Lower lobe of right lung (tissue), 2 donors: ENCODE measurements at places on chromosomes 2 and 18.

DNA sequence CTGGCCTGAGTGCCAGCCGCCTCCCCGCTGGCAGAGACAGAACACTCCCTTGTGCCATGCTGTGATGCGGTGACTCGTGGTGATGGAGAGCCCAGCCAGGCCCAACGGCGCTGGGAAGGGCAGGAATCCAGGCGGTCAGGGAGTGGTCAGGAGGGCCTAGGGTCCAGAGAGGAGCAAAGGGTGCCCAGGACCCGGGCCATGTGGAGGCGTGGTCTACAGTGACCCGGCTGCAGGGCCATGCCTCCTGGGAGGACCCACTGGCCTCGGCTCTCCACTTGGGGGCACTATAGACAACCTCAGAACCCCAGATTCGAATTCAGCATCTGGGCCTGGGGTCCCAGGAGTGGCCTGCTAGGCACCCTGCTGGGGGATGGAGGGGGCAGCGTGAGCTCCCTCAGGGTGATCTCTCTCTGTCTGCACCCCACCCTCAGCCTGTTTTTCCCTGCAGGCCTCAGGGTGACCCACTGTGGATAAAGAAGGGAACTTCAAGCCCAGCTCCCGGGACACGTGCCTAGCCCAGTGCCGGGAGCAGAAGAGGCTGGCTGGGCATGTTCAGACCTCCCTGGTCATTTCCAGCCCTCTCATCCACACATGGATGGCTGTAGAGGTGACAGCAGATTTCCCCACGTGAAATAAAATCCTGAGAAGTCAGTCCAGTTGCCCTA is 13.0 kb downstream of the AMER3 start:
- DNase-seq = no peak

DNA sequence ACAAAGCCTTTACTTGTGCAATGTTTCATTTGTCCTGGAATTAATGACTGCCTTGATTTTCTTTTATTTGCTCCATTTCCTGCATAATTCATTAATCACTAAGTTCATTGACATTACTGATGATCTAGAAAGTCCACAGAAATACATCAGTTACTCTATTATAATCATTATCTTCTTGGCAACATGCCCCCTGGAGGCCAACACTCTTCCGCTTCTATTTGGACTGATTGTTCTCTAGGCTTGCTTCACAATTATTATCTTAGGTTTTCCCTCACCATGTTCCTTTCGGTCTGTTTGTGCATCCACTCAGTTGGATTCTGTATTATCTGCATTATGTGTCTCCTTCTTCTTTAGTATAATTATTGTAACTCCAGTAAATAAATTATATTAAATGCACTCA is 461.0 kb upstream of the CDH2 start:
- DNase-seq = no peak

- no peak for DNase-seq
These were observed 615.8 kb downstream of the ARHGAP15 start for GRCh38 chr2:143745060-143745459.

GRCh38 chr2:165844216-165844615 is 50.2 kb upstream of the GALNT3 start:
- DNase-seq = no peak

DNA sequence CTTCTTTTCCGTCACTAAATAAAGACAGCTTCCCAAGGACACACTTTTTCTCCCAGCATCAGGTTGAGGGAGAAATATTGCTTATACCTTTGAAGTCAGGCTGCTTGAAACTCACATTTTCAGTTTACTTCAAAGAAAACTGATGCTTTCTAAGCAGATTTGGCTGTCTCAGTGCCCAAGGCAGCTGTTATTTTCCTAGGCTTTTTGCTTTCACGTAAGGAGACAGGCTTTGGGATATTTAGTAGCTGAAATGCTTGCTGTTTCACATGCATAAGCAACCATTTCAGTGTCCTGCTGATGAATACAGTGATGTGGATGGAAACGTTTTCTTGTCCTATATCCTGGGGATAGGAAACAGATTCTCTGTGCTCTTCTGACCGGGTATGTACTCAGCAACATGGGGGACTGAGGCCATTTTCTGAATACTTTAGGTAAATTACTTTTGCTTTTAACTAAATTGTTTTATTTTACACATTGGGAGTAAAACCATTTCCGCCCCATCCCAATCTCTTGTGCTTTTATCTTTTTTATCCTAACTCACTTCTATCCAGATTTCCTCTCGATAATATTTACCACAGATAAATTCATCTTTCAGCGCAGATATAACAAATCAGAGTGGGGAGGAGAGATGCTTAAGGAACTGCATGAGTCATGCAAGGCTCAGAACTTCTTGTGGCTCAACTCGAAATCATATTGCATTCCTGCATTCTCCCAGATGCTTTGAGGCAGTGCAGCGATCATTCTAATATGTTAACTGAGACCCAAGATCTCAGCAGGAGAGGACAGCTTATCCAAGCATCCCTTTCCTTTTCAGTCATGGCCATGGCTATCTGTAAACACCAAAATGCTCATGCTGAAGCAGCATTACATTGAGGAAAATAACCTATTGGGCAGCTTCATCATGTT is 22.2 kb downstream of the GALR1 start:
- no peak for DNase-seq

GRCh38 chr2:235940330-235940729 is 227.9 kb downstream of the GBX2 start:
- no peak for DNase-seq

DNA sequence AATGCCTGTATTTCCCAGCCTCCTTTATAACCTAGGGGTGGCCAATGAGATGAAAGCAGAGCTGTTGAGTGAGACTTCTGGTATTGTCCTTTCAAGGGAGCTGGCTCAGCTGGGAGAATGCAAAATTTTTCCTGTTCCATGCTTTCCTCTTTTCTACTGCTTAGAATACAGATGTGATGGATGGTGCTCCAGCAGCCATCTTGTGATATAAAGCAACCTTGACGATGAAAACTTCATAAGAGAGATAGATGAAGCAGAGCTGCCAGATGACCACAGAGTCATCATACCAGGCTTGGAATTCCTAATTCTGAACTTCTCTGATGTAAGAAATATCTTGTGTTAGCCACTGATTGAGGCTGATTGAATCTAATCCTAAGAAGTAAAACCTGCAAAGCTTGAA is 11.9 kb upstream of the INHBB start:
- DNase-seq = no peak

- DNase-seq = no peak
These were observed 117.6 kb upstream of the FOSL2 start for GRCh38 chr2:28274911-28275685.

GRCh38 chr2:108612153-108612513 is 77.9 kb downstream of the LIMS1 start:
- DNase-seq = peak; percentile 66

DNA sequence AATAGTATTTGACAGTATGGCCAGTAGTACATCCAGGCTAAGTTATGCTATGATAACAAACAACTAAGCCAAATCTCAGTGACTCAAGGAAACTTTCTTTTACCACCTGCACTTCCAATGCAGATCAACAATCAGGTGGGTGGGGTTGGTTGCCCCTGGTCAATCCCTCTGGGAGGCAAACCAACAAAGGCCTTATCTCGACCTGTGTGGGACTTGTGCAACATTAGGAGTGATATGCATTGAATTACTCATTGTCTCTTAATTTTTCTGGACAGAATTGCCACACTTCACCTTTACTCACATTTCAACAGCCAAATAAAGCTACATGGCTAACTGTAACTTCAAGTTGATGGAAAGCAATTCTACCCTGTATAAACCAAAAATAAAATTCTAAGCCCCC is 1049.3 kb upstream of the CDH2 start:
- DNase-seq = no peak

DNA sequence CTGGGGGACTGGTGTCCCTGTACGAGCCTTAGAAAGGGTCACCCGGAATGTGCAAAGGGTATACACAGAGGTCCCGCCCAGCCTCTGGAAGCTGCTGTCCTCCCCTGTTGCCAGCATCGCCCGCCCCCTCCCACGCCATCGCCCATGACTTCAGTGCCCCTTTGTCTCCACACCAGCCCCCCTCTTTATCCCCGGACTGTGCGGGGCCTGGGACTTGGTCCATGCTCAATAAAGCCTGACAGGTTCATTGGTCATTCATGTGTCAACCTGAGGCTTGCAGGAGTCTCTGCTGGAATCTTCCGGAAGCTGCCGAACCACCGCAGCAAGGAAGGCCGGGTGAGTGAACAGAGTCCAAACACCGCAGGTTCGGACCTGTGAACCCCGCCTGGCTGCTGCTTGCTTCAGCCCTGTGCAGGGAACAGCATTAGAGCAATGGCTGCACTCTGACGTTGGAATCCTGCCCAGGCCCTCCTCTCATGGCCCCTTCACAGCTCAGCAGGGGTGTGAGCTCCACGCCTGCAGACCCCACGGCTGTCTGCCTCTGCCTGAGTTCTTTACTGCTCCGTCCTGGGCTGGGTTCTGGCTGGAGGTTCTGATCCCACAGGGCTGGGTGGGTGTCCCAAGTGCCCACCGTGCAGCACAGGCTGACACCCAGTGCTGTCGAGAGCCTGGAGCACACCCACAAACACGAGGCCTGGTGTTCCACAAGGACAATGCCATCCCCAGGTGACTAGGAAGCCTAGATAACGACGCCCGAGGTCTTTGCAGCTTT is 96.5 kb downstream of the SEPTIN10 start:
- no peak for DNase-seq
